Stimulated activated CD8-positive, alpha-beta memory T cell treated with anti-CD3 and anti-CD28 coated beads, Interleukin-15, amount 100 ng/mL, for 24 hours (primary cell): ENCODE measurements at places on chromosomes 2 and 18.

GRCh38 chr2:174247474-174248186 lies 702 bp downstream of the OLA1 start:
- no peak for DNase-seq

DNA sequence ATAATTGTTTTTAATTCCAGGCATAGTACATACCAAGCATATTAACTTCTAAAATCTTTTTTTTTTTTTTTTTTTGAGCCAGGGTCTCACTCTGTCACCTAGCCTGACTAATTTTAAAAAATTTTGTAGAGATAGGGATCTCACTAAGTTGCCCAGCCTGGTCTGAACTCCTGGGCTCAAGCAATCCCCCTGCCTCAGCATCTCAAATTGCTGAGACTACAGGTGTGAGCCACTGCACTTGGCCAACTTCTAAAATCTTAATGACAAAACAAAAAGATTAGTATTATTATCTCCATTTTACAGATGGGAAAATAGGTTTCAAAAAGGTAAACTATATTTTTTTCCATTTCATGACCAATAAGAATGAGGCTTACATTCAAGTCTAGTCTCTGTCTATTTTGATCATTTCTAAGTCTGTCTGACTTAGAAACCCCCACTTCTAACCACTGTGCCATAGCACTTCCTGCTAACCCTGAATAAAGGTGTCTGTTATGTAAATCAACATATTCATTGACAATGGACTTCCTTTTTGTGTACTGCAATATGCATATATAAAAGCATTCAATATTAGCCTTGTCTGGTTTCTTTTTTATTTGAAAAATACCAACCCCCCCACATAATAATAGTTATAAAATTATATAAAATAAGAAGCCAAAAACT lies 28.7 kb upstream of the ZEB2 start:
- DNase-seq = no peak

GRCh38 chr18:46761059-46761769 lies 4.4 kb upstream of the ST8SIA5 start:
- no peak for DNase-seq

DNA sequence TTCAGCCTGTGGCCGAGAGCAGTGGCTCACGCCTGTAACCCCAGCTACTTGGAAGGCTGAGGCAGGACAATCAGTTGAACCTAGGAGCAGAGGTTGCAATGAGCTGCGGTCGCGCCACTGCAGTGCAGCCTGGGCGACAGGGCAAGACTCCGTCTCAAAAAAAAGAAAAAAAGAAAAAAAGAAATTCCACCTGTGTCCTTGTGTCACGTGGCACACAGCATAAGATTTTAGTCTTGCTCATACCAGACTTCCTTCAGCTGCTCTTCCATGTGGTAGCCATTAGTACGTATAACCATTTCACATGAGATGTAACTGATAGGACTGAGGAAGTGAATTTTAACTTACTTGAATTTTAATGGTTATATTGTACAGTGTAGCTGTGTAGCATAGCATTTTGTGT lies 4.0 kb downstream of the NOP58 start:
- DNase-seq = no peak

DNA sequence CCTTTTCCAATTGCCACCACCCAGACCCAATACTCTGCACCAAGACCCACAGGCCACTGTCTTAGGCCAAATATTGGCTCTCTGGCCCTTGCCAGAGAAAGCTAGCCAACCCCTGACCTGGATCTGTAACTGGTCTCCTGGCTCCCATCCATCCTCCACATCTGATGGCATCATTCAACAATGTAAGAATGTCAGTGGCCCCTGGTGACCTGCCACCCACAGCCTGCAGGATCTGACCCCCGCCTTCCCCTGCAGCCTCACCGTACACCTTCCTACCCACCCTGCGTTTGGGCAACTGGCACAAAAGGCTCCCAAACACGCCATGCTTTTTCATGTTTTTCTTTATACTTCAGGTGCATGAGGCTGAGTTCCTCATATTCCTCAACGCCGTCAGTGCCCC lies 60.0 kb upstream of the ASAP2 start:
- no peak for DNase-seq

- no peak for DNase-seq
Observed at GRCh38 chr2:224085246-224085645, 46.2 kb upstream of the SERPINE2 start.

- no peak for DNase-seq
Observed at GRCh38 chr2:31054842-31055388, 83.3 kb downstream of the GALNT14 start.

DNA sequence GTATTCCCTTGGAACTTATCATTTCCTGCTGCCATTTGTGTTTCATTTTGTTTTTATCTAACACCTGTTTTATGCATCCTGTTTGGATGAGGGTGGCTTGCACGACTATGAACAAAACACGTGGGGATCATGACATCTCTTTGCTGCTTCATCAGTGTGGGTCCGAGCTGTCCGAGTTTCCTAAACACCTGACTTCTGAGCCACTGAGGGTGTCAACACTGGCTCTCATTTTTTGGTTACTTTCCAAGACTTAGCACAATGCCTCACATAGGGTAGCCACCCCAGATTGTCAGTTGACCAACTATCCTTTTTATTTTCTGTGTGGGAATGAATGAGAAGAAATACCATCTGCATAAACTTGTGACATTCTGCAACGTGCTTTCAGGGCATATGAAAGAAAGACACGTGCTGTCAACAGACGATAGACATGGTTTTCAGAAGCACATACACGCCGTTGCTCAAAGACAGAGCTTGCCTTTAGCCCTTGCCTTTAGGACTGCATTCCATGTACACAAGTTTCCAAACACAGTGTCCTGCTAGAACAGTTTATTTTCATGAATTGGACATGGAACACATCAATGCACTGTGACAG lies 166.7 kb downstream of the MYT1L start:
- no peak for DNase-seq

GRCh38 chr2:233690444-233690843 lies 2.2 kb upstream of the UGT1A6 start:
- no peak for DNase-seq

GRCh38 chr18:79069717-79070151 lies 540 bp downstream of the ATP9B start:
- DNase-seq = no peak

- peak; percentile 22 for DNase-seq
Observed at GRCh38 chr2:229800997-229801754, 86.8 kb upstream of the DNER start.

DNA sequence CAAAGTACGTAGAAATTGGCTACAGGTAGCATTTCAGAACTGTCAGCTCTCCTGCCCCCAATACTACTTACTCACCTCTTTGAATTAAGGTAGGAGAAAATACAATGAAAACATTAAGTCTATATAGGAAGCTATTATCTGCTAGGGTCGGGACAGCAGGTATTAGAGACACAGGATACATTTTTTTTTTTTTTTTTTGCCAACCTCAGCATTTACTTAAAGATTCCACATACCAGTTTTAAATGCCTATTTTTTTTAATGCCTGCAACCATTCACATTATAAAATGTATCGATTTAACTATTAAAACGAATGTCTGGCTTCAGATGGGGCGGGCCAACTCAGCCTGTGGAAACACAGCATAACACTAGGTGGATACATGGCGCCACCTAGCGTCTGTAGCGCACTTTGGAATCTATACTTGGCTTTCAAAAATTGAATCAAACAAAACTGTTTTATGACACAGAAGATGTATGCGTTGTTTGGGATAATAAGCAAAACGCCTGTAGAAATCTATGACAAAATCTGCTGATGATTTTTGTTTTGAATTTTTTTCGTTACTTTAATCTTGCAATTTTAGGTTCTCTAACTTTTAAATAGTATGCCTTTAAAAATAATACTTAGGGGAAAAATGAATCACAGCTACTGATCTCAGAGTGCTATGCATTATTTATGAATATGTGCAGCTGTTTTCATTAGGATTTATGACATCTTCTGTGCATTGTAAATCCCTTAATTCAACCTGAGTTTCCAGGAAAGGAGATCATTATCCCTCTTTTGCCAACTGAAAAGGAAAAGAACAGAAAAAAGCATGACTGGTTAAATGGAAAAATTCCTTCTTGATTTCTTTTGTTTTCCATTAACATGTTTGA lies 261.0 kb downstream of the NYAP2 start:
- DNase-seq = peak; percentile 65

DNA sequence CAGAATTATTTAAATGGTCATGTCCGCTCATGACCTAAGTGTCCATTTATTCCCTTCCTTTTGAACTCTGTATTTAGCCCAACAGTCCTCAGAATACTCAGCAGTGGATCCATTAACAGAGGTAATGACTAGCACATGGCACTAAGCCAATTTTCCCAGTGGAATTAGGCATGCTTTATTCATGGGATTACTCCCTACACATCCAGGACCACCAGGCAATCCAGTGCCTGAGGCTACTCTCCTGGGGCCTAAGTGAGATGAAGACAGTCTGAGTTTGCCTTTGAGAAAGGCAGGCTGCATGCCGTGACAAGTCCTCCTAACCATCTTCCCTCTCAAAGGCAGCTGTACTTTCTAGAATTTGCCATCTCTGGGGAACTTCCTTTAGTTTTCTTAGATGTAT lies 128.6 kb downstream of the SPOPL start:
- DNase-seq = no peak

DNA sequence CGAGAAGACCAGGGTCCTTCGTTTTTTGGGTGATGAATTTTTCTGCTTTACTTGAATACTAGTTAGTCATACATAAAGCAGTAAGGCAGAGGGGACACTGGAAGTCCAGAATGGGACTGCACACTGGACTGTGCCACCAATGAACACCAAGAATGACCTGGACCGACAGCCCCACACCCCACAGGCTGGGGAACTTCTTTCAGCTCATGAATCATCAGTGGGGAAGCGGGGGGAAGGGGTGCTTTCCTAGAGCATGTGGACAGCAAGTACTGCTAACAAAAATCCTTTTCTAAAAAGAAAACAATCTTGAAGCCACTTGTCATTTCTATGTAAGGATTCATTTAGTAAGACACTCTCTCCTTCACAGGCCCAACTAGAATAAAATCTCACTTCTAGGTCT lies 86.0 kb downstream of the DTNB start:
- no peak for DNase-seq

DNA sequence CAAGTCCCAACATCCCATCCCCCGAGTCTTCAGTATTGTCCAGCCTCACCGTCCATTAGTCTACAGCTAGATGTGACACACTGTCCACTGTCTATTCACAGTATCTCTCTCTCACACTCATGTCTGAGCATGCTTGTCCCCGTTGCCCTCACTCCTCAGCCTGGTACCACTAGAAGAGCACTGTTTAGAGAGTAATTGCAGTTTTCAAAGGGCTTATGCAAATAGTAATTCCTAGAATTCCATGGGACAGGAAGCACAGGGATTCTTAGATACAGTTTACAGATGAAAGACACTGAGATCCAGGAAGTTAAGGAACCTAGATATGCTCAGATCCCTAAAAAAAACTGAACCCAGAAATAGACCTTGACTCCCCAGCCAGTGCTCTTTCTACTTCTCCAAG lies 125.5 kb downstream of the MYO5B start:
- no peak for DNase-seq

DNA sequence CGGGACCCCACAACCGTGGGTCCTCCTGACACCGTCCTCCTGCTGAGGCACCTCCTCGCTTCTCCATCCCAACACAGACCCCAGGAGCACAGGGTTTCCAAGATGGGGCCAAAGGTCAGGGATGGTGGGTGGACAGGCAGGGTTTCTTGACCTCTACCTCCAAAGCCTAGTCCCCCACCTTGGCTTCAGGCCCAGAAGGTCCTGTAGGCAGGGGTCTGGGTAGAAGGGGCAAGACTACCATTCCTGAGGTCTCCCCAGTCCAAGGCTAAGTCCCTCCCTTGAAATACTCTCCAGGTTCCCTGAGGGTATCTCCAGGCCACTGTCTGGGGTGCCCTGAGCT lies 7.1 kb downstream of the CYP26B1 start:
- no peak for DNase-seq

GRCh38 chr2:32951672-32952071 lies 4.9 kb downstream of the LTBP1 start:
- DNase-seq = no peak

GRCh38 chr2:141041281-141041680 lies 1089.5 kb downstream of the LRP1B start:
- no peak for DNase-seq

DNA sequence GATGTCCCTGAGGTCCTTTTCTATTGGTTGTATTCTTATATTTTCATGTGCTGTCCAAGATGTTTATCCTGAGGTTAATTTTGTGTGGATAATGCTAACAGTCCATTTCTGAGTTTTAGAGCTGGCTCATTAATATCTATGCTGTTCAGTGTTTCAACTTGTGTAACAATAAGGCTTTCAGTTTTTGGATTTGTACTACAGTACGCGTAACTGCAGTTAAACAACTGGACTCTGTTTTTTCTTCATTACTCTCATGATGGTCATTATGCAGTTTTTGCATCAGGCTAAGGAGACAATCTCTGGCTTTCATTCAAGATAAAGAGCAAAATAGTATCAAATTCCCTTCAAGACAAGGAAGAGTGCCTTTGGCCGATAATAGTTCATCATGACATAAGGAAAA lies 1364.8 kb downstream of the DPP10 start:
- no peak for DNase-seq

DNA sequence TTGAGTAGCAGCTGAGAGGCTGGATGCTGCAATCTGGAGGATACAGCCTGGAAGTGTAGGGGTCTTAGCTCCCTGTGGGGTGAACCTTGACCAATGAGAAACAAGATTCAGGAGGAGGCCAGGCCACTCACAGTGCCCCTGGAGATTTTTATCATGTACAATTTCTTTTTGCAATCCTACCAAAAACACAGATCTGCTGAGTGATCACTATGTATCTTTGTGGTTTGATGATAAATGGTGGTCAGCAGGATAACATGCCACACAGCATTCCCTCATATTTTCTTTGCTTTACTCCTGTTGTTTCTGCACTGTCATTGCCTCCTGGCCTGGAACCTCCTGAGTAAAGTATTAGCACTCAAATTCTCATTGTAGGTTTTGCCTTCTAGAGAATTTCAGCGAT lies 357.9 kb downstream of the THSD7B start:
- no peak for DNase-seq

DNA sequence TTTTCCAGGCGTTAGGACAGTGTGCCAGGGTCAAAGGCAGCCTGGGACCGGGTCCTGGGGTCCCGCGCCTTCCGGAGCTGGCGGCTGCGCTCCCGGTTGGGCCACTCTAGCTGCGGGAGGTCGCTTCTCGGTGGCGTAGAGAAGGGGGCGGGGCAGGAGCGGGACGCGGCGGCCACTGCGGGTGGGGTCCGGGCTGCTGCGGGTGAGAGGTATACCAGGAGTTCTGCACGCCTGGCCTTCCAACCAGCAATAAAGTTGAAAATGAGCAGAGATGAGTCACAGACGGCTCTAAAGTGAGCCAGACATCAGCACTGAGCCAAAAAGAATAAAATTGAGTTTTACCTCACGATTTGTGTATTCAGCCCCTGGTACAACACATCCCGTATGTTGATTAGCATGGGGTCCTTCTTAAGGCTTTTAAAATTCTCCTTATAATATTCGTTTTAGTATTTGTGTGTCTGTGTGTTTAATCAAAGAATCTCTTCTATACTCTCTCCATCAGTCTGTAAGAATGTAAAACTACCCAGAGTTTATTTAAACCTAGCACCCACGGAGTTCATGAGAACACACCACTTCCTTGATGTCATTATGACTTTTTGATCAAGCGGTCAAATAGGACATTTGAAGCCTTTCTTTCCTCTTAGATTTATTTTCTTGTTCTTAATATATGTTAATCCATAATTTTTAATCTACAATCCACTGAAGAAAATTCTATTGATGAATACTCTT lies at the start of gene C1GALT1C1L:
Gene C1GALT1C1L (minus strand): TSS at position 108 of the 729 bp plus-strand sequence. CDS start 107 bp downstream, at position 1.
- peak; percentile 10 for DNase-seq
